GOT3 (cell line): ENCODE measurements at places on chromosomes 6 and 20.
A peak's percentile ranks its signal among the peaks of the same experiment; 100 is the strongest.

- peak; percentile 59 for DNase-seq
These were observed 1.0 kb upstream of the DDAH2 start for GRCh38 chr6:31729979-31730630.

- DNase-seq = no peak
These were observed 2.0 kb downstream of the MYB start for GRCh38 chr6:135183002-135183531.

DNA sequence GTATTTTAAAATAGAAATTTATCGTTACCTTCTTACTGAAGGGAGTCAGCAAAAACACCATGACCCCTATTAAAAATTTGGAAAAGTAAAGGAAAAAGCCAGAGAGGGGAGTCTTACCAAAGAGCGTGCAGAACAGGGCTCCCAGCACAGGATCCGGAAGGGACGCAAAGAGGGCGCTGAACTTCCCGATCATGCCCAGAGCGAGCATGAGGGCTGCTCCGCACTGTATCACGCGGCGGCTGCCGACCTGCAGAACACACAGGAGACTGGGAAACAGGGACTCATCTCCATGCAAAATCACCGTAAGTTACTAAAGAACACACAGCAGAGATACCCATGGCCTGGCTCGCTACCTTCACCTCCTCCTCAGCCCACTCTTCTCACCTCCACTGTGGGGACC, 138.6 kb downstream of the SLC23A2 start:
- DNase-seq = no peak

DNA sequence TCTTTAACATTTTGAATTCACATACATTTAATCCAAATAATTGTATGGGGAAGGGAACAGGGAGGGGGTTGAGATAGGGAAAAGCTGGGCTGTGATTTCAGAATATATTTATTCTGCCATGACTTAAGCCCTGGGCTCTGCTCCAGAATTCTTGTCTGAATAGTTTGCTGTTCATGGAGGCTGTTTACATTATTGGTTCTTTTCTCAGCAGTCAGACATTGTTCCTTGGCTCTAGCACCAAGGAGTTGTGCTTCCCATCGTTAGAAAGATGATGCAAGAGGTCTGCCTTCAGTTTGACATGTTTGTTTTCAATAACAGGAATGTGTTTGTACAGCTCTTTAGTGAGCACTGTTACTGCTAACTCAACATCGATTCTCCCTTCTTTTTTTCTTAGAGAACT, 198.8 kb upstream of the CDYL start:
- DNase-seq = no peak

GRCh38 chr20:23923891-23924435, 44.4 kb upstream of the CST5 start:
- no peak for DNase-seq

- DNase-seq = no peak
These were observed 279.6 kb upstream of the PRDM1 start for GRCh38 chr6:105806486-105806920.

DNA sequence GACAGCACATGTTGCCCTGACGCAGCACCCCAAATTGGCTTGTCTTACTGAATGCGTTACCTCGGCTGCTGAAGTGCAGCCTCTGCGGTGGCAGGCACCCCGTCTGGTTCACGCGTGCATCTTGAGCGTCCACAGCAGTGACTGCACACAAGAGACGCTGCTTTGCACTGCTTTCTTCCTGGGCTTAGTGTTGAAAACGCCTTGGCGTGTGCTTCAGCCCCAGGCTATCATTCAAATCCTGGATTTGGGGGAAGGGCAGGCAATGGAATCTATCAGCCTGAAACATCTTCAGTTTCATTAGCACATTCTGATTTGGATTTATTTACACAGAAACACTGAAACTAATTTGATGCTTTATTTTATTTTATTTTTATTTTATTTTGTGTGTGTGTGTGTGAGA, 342.7 kb downstream of the SMOC2 start:
- no peak for DNase-seq

GRCh38 chr6:21984135-21984534, 312.7 kb downstream of the PRL start:
- DNase-seq = no peak

GRCh38 chr20:34312544-34313217, 9.5 kb upstream of the AHCY start:
- peak; percentile 74 for DNase-seq

DNA sequence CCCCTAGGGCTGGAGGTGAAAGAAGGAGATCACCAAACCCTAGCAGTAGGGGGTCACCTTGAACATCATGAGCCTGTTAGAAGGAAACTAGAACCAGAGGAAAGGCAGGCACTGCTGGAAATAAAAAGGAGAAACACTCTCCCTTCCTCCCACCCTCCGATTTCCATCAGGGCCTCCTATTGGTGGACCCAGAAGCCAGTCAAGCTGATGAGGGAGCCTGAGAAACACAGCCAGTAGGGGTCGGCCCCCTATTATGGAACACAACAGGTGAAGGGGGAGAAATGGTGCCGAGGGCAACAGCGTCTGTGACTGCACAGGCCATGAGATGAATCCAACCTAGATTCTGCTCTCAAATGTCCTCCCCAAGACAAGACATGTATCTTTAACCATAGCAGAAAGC, 156.1 kb upstream of the LRFN2 start:
- no peak for DNase-seq

- DNase-seq = no peak
These were observed 97.6 kb upstream of the AKIRIN2 start for GRCh38 chr6:87799651-87800050.

DNA sequence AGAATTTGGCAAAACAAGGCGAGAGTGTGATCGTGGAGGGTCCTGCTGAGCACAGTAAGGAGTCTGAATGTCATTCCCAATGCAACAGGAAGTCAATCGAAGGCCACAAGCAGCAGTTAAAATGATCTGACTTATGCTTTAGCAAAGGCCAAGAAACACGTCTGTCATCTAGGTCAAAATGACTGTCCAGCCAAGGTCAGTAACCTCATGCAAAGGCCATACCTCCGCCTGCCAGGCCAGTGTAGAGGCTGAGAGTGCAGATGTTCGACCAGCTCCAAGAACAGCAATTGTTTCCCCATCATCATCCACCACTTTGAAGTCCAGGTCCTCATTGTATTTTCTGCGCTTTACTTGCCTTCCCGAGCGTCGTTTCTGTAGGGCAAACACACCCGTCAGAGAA, 105.6 kb downstream of the CHD6 start:
- DNase-seq = no peak

GRCh38 chr6:145258122-145258521, 477.2 kb downstream of the EPM2A start:
- DNase-seq = no peak

GRCh38 chr6:41739041-41739440, 3.6 kb upstream of the TFEB start:
- no peak for DNase-seq

GRCh38 chr20:58086763-58087561, 141.5 kb downstream of the ANKRD60 start:
- DNase-seq = no peak

GRCh38 chr6:14280766-14281293, 163.3 kb downstream of the CD83 start:
- no peak for DNase-seq

DNA sequence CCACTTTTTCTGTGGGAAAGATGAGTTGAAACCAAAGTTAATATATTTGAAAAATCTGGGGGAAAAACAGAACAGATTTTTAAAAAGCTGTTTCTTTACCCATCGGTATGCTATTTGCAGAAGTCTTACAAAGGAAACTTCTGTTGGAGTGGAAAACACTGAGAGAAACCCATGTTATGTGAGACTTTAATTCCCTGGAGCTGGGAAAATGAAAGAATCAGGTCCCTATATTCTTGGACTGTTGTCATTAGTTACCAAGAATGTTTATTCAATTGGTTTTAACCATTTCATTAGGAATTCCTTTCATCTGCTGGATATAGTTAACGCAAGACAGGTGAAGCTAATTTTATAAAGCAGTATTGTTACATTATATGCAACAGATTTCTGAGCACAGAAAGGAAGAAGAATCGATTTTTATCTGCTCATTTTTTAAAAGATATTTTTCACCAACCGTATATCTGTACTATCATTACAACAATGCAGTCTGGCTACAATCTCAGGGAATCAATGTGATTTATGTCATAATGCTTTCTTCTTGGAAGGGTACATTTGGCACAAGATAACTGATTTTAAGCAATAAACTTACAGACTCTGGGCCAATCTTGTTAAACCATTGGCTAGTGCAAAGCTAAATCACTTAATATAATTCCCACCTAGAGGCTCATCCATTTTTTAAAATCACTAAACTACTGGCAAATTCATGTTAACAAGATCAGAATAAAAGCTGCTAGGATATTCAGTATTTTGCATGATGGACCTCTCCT, 170.0 kb downstream of the MOXD1 start:
- DNase-seq = no peak

GRCh38 chr6:108331982-108332381, 37.1 kb downstream of the AFG1L start:
- no peak for DNase-seq

DNA sequence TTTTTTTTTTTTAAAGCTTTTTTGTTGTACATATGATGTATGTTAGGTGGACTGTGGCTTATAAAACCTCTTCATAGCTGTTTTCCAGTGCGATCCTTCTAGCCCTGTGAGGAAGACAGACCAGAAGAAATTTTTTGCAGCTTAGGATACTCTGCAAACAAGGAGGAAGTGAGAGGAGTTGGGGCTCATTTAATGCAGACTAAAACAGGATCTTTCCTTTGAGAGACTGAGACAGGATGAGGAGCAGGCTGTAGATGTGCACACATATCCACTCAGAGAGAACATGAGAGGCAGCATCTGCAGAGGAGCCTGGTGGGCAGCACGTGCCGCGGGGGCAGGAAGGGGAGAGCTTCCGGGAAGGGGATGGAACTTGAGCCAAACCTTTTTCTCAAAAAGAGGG, 45.7 kb downstream of the PPARD start:
- DNase-seq = no peak

DNA sequence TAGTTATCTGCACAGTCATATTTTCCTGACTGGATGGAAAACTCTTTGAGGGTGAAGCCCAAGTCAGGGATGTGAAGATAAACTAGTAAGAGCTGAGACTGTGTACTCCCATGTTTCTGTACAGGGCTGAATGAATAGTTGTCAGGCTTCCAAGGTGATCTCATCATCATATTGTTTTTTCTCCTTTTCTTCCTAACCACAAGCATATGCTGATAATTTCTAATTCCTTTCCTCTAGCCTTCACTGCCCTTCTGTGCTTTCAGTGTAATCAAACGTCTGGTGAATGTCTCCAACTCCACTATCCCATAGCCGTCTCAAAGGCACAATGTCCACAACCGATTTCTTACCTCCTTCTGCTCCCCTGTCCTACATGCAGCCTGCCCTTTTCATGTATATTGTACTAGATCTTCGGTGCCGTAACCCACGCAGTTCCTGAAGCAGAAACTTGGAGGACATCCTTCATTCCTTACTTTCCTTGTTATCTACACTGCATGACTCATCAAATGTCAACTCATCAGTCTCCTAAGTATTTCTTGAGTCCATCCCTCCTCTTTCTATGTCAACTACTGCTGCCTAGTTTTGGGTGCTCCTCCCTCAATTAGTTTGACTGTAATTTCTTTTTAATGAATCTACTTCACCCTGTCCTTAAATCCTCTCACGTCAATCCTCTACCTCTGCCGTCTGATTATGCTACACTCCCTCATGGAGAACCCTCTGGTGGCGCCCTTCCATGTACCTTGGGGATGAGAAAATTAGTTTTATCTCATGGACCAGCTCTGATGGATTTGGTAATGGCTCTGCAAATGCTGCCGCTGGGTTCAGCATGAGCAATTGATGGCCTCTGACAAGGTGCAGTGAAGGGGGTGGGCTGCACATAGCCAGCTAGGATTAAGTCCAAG, 21.9 kb downstream of the NCOA7 start:
- DNase-seq = no peak

DNA sequence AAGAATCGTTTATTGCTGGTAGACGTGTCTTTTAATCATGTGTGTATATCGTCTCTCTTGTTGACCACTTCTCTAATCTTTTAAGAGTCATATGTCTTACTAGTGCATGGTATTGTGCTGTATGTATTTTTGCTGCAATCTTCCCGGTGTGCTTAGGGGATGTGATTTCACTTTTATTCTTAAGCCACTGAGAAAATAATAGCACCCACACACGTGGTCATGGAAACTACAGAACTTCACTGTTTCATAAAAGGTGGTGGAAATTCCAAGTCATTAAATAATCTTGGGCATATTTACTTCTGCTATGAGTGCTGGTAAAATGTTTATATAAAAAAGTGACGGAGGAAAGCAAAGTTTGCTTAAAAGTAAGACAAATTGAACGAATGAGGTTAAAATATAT, 3.0 kb upstream of the CDYL start:
- no peak for DNase-seq

DNA sequence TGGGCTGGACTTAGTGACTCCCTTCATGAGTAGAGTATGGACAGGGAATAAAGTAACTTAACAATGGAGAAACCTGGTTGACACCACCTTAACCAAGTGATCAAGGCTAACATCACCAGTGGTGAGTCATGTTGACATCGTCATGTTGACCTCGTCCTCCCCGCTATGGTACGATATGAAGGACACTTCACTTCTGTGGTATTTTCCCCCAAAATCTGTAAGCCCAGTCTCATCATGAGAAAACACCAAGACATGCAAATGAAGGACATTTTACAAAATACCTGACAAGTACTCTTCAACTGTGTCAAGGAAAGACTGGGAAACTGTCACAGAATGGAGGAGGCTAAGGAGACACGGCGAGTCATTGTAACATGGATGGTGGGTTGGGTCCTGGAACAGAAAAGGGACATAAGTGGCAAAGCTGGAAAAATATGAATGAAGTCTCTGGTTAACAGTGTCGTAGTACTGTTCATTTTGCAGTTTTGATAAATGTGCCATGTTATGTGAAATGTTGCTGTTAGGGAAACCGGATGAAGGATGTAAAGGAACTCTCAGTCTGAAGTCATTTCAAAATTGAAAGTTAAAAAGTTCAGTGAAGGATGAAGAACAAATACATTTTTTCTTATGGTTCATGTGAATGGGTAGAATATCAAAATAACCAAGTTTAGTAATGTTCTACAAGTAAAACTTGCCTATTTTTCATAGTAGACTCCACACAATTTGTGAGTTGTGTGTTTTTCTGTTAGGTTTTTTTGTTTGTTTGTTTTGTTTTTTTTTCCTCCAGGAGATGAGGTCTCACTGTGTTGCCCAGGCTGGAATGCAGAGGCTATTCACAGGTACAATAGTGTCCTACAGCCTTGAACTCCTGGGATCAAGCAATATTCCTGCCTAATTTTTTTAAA, 247.5 kb downstream of the TMEM242 start:
- DNase-seq = no peak
